GM19239 (cell line): ENCODE measurements at places on chromosomes 7 and 10.

DNA sequence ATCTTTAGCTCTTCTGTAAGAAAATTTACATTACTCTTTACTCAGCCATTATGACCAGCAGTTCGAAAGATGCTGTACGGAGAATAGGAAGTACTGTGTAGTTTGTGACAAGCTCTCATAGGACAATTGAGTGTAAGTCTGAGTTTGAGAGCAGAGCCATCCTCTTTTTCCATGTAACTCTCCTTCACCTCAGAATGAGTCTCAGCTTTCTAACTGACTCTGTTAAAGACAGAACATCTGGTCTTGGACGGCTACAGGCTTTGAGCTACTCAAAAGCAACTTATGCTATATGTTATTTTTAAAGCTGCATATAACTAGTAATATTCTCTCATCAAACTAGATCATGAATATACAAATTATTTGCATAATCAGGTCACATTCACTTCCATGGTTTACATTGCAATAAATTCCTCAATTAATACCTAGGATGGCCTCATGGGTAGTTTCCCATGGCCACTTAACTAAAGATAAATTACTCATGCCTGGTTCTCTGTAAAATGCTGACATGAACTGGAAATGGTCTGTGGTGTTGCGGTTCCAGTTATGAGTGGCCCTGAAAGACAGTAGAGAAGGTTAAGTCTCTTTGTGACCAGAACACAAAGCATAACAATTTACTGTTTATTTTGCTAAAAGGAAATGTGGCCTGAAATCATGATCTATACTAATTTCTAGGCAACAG lies 358.7 kb downstream of the PHF14 start:
- no peak for DNase-seq

GRCh38 chr7:101605611-101606497 lies 23.2 kb downstream of the MYL10 start:
- DNase-seq = no peak

DNA sequence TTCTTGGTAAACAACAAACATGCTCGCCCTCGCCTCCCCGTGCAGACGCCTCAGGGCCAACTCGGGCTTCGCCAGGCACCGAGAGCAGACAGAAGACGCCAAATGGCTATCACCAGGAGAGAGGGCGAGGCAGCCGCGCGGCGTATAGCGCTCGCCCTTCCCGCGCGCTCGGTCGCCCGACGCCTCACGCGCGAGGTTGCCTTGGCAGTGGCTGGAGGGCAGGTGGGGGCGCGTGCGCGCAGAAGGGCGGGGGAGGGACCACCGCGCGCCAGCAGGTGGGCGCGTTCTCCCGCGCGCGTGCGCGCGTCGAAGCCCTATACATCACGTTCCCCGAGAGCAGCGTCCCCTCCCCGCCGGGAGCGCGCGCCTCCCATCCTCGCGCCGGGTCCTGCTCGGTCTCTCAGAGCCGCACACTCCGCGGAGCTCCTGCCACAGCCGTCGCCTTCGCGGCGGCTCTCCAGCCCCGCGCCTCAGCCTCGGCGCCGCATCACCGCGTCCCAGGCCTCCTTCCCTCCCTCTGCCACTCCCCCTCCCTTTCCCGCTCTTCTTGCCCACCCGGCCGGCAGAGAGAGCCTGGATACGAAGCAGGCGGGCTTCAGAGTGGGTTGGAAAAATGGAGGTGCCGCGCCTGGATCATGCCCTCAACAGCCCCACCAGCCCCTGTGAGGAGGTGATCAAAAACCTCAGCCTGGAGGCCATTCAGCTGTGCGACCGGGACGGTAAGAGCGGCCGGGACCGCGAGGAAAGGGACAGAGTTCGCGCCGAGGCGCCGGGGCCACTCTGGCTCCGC lies at the start of gene PHYHIPL:
TSS of gene PHYHIPL (plus strand) at position 403 of the 790 bp plus-strand sequence. CDS start at position 614, 211 bp downstream.
- DNase-seq = no peak

- no peak for DNase-seq
Observed at GRCh38 chr7:28106321-28106829, 74.2 kb downstream of the JAZF1 start.

- no peak for DNase-seq
Observed at GRCh38 chr7:148584154-148584827, 6.3 kb upstream of the C7orf33 start.

DNA sequence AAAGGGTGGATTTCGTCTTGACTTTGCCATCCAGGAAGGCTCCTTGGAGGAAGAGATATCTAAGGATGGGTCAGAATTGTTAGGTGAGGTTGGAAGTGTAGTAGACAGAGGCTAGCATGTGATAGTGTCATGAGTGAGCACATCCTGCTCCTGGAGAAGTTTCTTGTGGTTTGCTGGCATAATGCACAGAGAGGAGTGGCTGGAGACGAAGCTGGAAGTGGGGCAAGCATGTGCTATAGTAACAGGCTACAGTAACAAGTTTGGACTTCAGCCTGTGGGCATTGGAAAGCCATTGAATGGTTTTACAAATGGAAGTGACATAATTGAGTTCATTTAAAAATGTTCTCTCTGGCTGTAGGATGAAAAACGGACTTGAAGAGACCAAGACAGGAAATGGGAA lies 175.6 kb upstream of the VWC2 start:
- DNase-seq = no peak

- DNase-seq = no peak
Observed at GRCh38 chr10:107687701-107688100, 523.2 kb upstream of the SORCS1 start.

DNA sequence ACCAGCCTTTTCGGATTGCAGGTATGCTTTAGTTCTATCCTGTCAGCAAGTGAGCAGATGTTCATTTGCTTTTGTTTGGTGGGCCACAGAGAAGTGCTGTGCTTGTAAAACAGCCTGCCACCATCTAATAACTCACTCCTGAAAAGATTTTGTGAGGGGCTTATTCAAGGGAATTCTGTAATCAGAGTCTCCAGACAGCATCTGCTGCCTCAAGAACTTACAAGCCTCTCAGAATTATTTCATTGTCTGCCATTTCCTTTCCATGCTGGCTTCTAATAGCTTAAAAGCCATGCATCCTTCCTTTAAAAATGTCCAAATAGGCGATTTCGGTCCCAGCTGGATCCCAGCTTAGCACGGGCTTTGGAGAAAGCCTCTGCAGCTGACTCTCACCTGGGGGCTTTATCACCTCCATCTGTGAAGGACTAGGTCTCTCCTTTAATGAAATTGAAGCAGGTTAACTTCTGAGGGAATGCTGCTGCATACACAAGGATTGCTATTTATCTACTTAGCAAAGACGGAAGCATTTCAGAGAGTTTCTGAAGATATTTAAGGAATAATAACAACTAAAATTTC lies 48.0 kb downstream of the MALRD1 start:
- DNase-seq = no peak

DNA sequence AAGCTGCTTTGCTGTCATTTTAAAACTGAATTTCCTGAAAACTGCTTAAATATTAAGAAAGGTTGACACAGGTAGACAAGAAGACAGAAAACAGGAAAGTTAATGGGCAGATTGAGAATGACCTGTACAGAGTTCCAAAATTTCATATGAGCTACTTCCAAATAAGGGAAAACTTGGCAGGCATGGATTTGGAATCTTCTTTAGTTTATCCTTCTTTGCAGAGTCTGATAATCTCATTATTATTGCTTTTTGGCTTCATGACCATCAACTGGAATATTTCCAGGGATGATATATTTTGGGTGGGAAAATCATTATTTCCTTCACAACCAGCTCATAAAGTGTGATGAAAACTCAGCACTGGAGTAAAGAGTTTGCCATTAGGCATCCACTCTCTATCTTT lies 346.5 kb upstream of the NPVF start:
- no peak for DNase-seq

DNA sequence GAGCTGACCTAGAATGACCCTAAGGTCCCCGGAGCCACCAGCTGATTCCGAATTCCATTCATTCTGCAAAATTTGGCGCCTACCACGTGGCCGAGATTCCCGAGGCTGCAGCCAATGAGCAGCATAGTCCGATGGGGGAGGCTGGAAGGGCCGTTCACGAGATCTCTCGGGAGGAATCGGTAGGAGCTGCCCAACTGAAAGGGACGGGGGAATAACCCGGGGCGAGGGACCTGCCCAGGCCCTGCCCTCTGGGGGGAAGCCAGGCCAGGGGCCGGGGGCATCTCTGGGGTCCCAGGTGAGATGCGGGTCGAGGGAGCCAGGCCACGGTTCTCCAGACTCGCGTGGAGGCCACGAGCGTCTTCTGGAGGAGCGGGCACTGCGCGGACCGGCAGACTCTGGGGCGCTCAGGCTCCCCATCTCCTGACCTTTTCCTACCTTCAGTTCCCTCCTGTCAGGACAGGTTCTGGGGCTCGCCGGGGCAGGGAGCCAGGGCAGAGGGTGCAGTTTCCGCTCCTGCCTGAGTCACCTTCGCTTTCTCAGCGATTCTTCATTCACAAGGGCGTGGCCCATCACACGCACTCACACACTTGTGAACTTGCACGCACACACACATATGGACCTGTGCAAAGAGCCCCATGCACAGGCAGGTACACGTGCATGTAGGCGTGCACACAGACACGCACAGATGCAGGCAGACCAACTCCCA lies 173.4 kb downstream of the RNF216 start:
- no peak for DNase-seq

DNA sequence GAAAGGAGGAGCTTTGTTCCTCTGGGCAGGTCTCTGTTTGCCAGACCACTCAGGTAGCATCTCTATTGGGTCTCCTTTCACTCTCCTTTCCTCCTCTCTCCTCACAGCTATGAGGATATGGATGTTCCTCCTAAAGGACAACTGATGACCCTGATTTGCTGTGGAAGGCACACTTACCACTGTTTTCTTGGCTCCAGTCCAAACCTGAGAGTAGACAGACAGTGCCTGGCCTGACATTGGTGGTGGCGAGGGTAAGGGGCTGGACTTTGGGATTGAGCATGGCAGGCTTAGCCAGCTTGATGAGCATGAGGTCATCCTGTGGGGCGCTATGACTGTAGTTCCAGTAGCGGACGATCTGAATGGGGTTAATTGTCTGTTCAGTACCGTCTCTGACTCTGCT lies 3.6 kb downstream of the PRSS37 start:
- no peak for DNase-seq

DNA sequence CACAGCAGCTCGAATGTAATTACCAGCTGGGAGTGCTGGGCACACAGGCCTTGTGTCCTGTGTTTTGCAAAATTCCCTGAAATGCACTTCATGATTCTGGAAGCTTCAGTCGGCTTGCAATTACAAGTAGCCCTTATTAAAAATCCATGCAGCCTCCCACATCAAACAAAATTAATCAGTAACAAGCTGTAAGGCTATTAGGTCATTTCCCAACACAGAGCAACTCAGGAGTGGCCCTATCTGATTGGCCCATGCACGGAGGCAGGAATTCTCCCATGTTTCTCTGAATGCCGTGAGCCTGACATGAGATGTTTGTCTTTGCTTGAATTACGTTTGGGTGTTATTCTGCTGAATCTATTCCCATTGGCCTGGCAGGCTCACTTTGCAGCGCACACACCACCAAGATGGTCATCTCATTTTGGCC lies 36.9 kb downstream of the FOXL3 start:
- no peak for DNase-seq

DNA sequence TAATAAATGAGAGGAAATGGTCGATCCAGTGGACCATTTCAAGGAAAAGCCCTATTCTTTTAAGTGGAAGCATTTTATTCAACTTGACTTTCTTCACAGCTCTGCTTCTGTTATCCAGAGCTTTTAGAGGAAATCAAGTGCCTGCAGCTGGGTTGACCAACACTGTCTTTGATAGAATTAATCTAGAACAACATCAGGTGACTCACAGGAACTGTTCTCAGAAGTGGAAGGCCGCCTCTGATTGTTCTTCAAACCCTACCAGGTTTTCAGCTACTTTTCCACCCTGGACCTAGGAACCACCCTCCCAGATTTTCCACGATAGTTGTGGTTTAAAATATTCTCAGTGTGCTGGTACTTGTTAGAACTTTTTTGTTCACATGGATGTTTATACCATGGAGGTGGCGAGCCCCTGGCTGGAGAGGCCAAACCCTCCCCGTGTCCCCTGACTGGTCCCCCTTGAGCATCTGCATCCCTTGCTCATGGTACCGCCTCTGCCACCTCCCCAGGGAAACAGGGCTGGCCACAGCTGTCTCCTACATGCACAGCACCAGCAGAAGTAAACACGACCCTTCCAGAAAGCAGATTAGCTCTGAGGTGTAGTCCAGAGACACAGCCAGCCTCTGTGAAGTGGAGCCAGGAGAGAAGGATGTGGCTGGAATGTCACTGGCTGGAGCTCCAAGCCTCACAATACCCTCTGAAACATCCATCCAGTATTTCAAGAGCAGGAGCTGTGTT lies 293.3 kb downstream of the USP6NL start:
- no peak for DNase-seq

DNA sequence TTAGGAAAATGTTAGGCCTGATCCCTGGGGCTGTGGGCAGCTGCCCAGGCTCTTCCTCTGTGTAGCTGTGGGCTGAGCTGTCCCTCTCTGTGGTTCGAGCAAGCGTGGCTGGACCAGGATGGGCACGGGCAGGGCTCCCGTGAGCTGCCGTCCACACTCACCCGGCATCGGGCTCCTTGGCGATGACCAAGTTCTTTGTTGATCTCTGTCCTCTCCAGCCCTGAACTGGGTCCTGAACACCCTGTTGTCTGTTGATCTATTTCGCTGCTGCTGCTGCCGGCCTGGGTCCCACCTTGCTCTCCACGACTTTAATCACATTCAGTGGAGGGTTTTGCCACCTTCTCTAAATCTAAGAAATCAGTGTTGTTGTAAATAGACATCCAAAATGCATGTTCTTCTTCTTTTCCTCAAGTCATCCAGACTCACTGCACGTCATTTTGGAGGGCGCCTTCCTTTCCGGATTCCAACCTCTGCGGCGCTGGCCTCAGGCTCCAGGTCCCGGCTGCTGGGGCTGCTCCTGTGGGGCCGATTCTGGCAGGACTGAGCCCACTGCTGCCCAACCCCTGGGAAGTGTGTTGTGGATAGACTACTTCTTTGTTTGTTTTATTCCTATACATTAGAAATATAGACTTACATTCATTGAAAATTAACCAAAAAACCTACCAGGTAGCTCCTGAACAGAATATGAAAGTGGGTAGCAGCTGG lies 100.6 kb downstream of the DYNC2I1 start:
- DNase-seq = no peak

DNA sequence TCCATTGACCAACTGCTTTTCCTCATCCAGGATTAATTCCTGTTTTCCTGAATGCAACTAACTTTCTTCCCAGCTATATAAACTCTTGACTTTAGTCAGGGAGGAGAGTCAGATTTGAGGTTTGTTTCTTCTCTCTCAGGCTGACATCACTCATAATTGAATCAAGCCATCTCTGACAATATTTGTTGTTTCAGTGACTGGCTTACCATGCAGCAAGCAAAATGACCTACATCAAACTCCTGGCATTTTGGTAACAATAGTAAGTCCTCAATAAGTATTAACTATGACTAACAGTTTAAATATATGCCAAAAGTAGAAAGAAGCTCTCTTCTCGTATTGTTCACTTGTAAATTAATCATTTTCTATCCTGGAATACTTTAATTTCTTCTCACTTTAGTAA lies 625.7 kb upstream of the KCND2 start:
- DNase-seq = no peak

DNA sequence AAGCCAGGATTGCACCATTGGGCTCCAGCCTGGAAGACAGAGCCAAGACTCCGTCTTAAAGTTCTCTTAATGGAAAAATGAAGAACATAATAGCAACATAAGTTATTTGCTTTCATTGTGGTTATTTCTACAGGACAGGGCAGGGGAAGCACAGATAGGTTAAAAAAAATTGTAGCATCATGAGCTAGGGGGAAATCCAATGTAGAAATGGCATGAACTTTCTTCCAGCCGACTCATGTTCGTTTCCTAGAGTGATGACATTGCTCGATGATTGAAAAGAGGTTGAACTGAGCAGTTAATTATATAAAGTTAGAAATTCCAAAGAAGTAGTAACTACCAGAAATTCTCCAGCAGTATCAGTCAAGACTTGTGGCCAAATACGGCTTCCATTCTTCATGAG lies 64.9 kb downstream of the DAGLB start:
- DNase-seq = no peak
